IMR-90 (cell line): ENCODE measurements at places on chromosomes 5 and 9. TPM values are rescaled to one million over a fixed set of nuclear protein-coding genes. Genes with fewer than 3 reads are reported as not detected.
A peak's percentile ranks its signal among the peaks of the same experiment; 100 is the strongest.

DNA sequence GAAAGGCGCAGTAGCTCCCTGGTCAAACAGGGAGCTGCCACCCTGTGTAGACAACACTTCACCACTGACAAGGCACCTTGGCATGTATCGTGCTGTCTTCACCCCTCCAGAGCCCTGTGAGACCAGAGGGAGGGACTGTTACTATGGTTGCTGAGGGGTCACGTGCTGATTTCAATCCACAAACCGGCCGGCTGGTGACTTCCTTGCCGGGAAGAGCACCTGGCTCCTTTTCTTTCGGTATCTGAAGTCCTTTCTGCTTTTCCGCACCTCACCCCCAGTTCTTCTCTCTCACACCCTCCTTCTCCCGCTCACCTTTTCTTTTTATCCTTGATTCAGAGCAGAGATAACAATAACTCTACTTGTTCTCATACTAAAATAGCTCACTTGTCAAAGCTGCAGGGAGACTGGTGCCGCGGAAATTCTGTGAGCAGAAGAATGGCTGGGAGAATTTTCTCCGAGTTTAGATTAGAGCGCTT is 327.2 kb downstream of the ZSWIM6 start:
- H3K27me3 ChIP-seq, result peaks cover 31% of the 10 kb centered on the region
- no peaks in the 10 kb centered on the region for H3K36me3 ChIP-seq
- no peak overlapping the region for H3K27ac ChIP-seq
- H3K4me3 ChIP-seq, result no peak overlapping the region

- H3K27ac ChIP-seq, result no peak overlapping the region
- no peak overlapping the region for H3K4me3 ChIP-seq
- H3K36me3 ChIP-seq, result peaks cover 17% of the 10 kb centered on the region
Measured at GRCh38 chr5:96734871-96735325, 72.7 kb downstream of the CAST start.

- H3K4me3 ChIP-seq, result no peak overlapping the region
- H3K4me1 ChIP-seq, result no peaks in the 10 kb centered on the region
- no peaks in the 10 kb centered on the region for H3K36me3 ChIP-seq
Measured at GRCh38 chr5:94544031-94544650, 74.3 kb downstream of the KIAA0825 start.

- H3K4me1 ChIP-seq, result no peaks in the 10 kb centered on the region
- H3K27me3 ChIP-seq, result no peaks in the 10 kb centered on the region
- H3K27ac ChIP-seq, result no peak overlapping the region
- no peaks in the 10 kb centered on the region for H3K36me3 ChIP-seq
- no peak for DNase-seq
Measured at GRCh38 chr5:114544561-114544960, 182.7 kb downstream of the KCNN2 start.

GRCh38 chr5:153490118-153491037 is at the start of gene GRIA1:
TSS of gene GRIA1 (plus strand) at chr5:153490670.
- H3K27ac ChIP-seq, result no peak within 1 kb of the TSS
- no peaks in the 10 kb centered on the region; the same call in 1 of the 2 replicates for H3K27me3 ChIP-seq
- DNase-seq, result peak; percentile 9
- peak within 1 kb of the TSS; percentile 24 for H3K4me3 ChIP-seq
- no peaks in the 10 kb centered on the region for H3K36me3 ChIP-seq
- no peaks in the 10 kb centered on the region; the same call in 1 of the 2 replicates for H3K4me1 ChIP-seq

DNA sequence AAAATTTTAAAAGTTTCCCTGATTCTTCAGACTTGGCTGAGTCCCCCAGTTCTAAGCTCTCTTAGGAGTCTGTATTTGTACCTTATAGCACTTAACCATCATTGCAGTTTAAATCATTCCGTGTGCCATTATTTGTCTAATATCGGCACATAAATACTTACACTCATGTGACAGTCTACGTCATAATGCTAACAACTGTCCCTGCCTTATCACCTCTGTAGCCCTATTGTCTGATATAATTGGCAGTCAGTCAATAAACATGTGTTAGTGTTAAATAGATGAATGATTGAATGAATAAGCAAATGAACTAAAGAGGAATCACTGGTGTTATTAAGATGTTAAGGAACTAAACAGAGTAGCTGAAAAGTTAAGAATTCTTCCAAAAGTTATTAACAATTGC is 287.8 kb downstream of the EBF1 start:
- no peak overlapping the region for H3K27ac ChIP-seq
- no peaks in the 10 kb centered on the region for H3K27me3 ChIP-seq
- H3K4me3 ChIP-seq, result no peak overlapping the region
- no peaks in the 10 kb centered on the region for H3K36me3 ChIP-seq
- H3K4me1 ChIP-seq, result no peaks in the 10 kb centered on the region
- DNase-seq, result no peak

SLC45A2 gene
- total RNA-seq, result not detected in 2 replicates
